Effector memory CD4-positive, alpha-beta T cell (primary cell): ENCODE measurements at places on chromosomes 2 and 18.

DNA sequence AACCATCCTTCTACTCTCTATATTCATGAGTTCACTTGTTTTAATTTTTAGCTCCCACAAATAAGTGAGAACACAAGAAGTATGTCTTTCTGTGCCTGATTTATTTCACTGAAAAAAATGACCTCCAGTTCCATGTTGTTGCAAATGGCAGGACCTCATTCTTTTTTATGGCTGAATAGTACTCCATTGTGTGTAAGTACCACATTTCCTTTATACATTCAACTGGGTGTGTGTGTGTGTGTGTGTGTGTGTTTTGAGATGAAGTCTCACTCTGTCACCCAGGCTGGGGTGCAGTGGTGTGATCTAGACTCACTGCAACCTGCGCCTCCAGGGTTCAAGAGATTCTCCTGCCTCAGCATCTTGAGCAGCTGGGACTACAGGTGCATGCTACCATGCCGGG lies 41.2 kb downstream of the KCNG3 start:
- no peak for DNase-seq

- no peak for DNase-seq
Observed at GRCh38 chr2:44230378-44230777, 44.9 kb upstream of the SLC3A1 start.

GRCh38 chr2:188024811-188025210 lies 266.9 kb upstream of the GULP1 start:
- DNase-seq, result no peak

GRCh38 chr2:221435171-221435570 lies 136.9 kb downstream of the EPHA4 start:
- DNase-seq, result no peak

GRCh38 chr18:63454497-63454896 lies 22.3 kb upstream of the SERPINB5 start:
- no peak for DNase-seq

- no peak for DNase-seq
Observed at GRCh38 chr2:54975175-54975574, 75.1 kb downstream of the RTN4 start.

DNA sequence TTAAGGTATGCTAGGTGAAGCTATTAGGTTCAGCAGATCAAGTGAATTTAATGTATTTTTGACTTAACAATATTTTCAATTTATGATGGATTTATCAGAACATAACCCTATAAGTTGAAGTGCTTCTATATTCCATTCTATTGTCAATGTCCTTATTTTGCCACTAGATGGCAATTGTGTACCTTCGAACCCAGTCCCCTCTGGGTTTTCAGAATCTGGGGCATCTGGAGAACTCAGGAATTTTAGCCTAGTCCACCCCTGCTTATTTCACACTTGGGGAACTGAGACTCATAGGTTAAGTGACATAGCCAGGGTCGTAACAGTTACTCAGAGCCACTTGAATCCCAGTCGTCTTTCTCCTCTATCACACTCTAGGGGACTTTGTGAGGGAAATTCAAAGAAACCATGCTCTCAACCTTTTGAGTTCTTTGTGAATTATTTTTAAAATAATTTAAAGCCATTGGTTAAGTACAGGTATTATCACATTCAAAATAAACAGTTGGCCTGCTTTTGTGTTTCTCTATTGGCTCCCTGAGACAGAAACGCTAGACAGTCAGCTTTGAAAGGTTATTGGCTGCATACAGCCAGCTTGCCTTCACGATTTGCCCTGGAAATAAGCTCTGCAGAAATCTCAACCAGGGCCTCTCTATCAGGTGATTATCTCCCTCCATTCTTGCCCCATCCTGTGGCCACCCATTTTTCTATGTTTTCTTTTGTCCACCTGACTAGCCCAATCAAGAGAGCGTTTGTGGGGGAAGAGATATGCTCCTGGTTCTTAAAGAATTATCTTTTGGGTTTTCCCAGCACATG lies 145.0 kb downstream of the TTC27 start:
- no peak for DNase-seq

- no peak for DNase-seq
Observed at GRCh38 chr2:192604295-192604694, 409.6 kb upstream of the TMEFF2 start.

DNA sequence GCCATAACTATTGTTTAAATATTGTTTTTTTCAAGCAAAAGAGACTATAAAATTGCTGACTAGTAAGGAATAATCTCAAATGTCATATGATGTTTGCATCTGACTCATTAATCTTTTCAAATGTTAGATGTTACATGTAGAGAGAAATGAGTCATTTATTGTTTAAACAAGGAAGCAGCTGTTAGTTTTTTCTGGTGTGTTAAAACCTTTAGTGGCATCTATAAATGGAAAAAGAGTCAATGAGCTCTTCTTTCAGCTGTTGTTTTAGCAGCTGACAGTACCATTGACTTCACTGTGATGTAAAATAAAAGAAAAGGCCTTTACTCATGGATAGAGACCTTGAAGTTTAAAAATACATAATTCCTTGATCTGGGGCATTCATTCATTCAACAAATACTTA lies 1.8 kb upstream of the KLHL41 start:
- DNase-seq, result no peak

GRCh38 chr2:164974221-164974620 lies 18.9 kb upstream of the SLC38A11 start:
- no peak for DNase-seq

GRCh38 chr2:232667989-232668583 lies 29.0 kb upstream of the GIGYF2 start:
- DNase-seq, result no peak

GRCh38 chr2:49236316-49236715 lies 82.0 kb upstream of the FSHR start:
- no peak for DNase-seq

DNA sequence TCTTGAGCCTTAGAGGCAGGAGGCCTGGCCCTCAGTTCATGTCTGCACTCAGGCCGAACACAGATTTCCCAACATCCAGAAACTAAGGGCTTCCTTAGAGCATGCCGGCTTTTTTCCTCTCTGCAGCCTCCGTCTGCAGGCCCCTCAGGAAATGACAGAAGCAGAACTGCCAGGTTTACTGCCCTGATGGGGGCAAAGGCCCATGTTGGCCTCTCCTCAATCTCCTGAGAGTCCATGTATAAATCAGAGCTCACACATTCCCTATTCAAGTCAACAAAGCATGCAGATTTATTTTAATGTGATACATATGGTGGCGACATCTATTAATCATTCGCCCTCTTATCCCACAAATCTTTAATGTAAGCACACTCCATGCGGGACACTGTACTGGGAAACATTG lies 475.6 kb upstream of the HS6ST1 start:
- DNase-seq, result no peak

DNA sequence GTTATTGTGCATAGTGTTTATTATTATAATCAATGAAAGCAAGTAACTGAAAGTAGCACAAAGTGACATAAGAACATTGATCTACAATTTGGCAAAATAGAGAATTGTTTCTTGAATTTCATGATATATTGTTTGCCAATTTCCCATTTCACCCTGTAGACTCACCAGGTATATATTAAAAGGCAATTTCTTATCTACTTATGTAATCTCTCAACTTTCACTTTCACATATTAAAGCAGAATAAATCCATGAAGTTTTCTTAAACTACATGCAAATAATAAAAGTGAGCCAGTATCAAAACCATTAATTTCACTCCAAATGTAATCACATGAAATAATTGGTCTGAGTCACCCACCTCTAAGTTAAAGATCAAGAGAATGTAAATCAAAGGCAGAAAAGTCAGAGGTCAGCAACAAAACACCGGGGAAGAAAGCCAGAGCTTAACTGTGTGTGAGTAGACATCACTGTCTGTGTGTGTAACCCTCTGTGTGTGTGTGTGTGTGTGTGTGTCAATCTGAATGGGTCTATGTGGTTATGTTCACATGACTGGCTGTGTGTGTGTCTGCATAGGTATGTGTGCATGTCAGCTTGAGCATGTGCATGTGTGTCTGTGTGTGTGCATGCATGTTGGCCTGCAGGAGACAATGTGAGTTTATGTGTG lies 44.1 kb downstream of the ZNF385B start:
- no peak for DNase-seq

- DNase-seq, result no peak
Observed at GRCh38 chr2:236625156-236625690, 55.6 kb downstream of the ACKR3 start.

GRCh38 chr2:207847807-207848544 lies 78.3 kb upstream of the FZD5 start:
- no peak for DNase-seq

DNA sequence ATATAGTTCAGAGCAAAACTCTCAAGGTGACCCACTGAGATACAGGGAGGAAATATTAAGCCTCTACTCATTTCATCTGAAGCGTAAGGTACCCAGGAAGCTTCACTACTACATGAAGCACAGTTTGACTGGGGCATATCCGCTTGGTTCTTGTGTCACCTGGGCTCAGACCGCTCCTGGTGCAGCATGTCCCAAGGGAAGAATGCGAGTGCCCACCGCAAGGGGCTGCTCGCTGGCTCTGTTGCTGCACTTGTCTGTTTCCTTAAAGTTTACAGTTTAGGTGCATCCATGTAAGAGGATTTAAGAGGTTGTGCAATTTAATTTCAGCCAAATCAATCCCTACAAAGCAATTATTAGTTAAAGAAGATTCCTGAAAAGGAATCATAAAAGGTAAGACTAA lies 507.8 kb downstream of the FBXO15 start:
- no peak for DNase-seq

GRCh38 chr2:102310964-102311640 lies at the start of gene IL1RL1:
Gene IL1RL1 (plus strand): TSS chr2:102311563. CDS start chr2:102338265, 26,702 bp downstream.
- no peak for DNase-seq

DNA sequence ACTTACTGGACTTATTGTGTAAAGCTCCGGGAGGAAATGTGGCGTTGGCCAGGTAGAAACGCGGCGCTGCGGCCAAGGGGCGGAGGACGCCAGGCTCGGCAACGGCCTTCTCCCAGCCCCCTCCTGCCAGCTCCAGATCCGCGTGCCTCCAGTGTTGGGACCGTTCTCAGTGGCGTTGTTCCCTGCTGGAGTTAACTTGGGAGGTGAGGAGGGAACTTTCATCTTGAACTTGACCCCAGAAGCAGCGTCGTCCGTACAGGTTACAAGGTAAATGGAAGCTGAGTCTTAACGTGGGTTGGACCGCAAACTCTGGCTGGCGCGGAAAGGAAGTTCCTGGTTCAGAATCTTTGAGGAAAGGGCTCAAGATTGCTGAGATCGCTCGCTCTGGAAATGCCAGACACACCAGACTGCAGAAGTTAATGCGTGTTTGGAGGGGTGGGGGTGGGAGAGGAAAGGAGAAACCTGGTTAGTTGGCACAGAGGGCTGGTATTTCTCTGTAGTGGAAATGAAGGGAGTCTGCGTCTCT lies 1.3 kb downstream of the TANC1 start:
- DNase-seq, result no peak
